Activated CD4-positive, alpha-beta T cell treated with anti-CD3 and anti-CD28 coated beads, Interleukin-2, amount 50 U/mL, for 16 hours (primary cell): ENCODE measurements at places on chromosomes 6 and 20.

DNA sequence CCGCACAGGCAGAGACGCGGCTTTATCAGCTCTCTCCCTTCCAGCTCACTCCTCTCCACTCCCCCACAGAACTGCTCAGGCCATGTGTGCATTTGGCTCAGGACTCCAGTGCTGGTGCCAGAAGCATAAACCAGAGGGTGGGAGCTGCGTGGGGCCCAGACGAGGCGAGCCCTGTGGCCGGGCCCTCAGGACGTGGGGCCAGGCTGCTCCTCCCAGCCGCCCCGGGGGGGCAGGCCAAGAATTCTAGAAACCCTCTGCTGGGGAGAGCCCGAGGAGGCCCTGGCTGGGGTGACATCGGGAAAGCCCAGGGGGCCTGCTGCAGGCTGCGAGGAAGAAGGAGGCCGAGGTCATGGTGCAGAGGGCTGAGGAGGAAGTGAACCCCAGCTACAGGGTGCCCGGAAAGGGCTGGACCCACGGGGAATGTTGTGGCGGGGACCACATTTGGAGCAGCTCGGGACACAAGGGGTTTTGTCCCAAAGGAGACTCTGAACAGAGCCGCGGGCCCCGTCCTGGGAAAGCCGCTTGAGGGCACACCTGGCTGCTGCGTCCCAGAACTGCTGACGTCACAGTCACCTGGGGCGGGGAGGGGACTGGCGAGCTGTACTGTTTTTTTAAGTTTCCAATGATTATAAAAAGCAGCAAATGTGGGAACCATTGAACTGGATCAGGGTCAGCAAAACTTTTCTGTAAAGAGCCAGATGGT lies 107.1 kb downstream of the BANF2 start:
- DNase-seq: no peak

- no peak for DNase-seq
These were observed 766 bp upstream of the NUS1 start for GRCh38 chr6:117674503-117674902.

GRCh38 chr6:13615792-13616120 lies 621 bp downstream of the NOL7 start:
- DNase-seq: peak; percentile 48

DNA sequence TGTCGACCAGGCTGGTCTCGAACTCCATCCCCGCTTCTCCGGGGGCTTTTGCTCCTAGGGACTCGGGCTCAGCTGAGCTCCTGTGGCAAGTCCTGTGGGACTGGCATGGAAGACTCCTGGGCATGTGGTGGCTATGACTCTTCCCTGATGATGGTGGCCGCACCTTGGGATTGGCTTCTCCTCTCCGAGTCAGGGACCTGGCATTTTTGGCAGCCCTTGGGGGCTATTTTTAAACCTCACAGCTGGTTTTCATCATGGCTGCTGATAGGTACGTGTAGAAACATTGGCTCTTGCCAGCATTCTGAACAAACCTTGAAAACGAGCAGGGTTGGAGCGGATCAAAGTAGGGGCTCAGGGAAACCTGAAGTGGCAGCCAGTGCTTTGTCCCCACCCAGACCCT lies 54.1 kb downstream of the RBM38 start:
- DNase-seq: no peak

DNA sequence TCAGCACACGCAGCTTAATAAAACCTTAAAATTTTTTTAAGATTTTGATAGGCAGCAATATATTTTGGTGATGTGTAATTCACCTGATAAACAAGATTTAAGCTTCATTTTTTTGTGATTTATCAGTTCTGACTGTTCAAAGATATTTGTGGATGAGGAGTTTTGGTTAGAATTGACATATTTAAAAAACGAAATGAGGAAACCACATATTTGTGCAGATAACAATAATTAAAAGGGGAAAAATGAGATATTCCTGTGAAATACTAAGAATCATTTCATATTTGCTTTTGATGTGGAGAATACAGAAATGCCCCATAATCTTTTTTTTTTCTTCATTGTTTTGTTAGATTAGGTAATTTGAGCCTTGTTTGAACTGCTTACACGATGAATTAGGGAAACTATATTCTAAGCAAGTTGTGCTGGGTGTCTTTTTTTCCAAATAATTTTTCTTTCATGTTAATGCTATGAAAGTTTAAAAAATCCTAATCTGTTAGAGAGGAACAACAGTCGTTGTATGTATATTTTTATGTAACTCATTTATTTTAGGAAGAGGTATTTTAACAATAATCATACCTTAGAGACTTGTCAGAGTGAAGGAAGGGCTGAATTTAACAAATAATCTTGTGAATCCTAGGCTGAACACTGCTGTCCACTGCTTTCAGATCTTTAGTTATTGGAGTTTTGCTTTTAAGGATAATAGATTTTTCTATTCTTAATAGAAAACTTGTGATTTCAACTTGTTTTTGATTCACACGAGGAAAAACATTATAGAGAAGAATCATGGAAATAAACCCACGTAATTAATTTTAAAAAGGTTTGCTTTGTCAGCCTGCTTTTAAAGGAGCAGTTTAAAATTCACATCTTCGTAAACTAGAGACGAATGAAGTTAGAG lies 4.0 kb downstream of the ARID1B start:
- DNase-seq: no peak

DNA sequence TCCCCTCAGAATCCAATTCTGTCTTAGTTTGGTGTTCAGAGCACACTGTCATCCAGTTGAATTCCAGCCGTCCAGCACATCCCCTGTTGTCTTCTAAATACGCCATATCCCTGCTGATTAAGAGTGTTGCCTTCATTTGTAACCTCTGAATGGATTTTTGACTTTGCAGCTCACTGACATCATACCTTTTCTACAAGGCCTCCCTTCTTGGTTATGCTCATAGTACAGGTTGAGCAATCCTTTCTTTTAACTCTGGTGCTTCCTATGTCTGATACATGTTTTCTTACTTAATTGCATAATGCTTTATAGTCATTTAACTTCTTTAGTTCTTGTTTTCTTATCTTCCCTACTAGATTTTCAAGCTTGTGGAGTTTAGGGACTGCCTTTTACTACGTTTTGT lies 36.4 kb downstream of the XRN2 start:
- no peak for DNase-seq

GRCh38 chr6:149701714-149702113 lies 16.2 kb downstream of the LATS1 start:
- DNase-seq: no peak

- no peak for DNase-seq
These were observed 20.7 kb downstream of the TFEB start for GRCh38 chr6:41714556-41715273.

DNA sequence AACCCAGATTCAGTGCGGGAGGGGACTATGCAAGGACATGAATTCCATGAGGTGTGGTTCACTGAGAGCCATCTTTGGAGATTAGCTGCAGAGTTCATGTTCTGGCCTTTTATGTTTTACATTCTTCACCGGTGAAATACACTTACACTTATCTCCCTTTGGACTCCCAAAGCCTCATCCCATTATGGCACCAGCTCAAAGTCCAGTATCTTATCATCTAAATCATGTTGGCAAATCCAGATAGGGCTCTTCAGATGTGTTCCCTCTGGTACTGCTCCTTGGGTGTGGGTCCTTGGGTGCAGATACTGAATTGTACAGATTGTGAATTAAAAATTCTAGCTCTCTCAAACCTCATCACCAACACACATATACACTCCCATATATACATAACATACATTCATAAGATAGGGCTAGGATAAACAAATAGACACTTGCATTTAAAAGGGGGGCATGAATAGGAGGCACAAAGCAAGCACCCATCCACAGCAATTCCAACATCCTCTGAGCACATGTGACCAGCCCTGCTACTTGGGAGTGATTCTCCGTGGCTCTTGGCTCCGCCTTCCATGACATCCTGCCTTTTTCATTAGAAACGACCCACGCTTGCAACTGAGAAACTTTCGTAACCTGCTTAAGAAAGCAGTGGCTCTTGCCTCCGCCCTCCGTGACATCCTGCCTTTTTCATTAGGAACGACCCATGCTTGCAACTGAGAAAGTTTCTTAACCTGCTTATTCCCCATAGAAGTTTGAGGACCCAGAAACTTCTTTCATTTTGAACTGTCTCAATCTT lies 53.6 kb upstream of the LRRC1 start:
- DNase-seq: peak; percentile 41

DNA sequence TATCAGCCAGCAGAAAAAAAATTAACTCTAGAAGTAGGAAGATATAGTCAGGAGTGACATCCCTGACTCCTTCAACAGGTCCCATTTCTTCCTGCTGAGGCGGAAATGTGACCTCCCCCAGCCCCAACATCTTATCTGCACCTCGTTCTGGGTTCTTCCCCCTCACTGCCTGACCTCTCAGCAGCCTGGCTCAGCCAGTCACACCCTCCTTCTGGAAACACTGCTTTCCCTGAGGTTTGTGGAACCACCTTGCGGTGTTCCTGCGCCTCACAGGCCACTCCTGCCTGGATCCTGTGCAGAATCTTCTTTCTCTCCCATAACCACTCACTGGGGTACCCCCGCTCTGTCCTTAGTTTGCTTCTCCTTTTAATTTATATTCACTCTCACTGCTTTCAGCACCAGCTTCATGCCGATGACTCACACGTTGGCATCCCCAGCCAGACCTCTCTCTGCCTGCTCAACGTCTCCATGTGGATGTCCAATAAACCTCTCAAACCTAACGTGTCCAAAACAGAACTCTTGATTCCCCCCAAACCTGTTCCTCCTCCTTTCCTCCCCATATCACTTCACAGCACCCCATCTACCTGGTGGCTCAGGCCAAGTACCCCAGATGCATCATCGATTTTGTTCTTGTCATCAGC lies 222.8 kb upstream of the PLN start:
- no peak for DNase-seq

DNA sequence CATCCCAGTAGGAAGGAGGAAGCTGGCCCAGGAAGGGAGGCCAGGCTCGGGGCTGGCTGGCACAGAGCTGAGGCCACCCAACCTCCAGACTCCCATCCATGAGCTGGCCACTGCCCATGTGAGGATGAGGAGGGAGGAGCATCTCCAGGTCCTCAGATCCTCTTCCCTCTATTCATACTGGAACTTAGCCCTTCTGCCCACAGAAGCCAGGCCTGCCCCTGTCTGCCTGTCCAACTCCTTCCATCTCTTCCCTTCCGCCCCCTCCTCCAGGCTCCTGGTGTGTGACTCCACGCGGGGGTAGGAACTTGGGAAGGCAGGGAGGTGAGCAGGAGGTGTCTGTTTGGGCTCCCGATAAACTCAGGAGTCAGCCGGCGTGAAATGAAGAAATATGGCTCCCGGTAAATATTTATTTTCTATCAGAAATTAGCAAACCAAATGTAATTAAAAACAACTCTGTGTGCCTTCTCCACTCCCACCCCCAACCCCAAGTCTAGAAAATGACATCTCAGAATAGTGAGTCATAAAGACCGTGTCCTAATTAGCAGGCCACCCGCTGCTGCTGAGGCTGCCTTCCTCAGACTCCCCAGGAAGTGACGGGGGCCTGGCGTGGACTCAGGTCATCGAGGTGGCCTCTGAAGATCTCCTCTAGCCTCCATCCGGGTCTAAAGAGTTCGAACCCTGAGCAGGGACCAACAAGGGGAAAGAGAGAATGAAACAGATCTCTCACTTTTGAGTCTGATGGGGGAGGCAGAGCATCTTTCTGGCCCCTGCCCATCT lies 81.9 kb downstream of the MDGA1 start:
- DNase-seq: no peak

- no peak for DNase-seq
These were observed 5.2 kb downstream of the PRELID3B start for GRCh38 chr20:59037386-59037785.

DNA sequence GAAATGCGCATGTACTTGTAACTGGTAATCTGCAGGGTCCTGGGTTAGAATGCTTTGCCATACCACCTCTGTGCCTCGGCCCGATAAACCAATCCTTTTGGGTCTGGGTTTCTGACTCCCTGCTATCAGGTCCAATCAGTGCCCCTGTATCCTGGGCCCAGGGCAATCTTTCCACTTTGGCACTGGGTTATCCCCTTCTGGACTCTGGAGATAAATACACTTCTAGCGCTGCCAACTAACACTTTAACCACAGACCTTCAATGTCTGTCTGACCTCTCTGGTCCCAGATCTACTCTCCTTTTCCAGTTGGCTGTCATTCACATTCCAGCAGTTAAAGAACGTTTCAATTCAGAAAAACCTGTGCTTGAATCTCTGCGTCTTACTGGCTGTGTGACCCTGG lies 55.3 kb downstream of the DNAAF9 start:
- no peak for DNase-seq

- DNase-seq: no peak
These were observed 88.3 kb upstream of the COL21A1 start for GRCh38 chr6:56335726-56336125.

- no peak for DNase-seq
These were observed 25.6 kb downstream of the MANBAL start for GRCh38 chr20:37315021-37315451.

- DNase-seq: no peak
These were observed 87.7 kb downstream of the HIVEP2 start for GRCh38 chr6:142857233-142857761.

GRCh38 chr6:169931261-169931660 lies 179.8 kb downstream of the ERMARD start:
- no peak for DNase-seq

DNA sequence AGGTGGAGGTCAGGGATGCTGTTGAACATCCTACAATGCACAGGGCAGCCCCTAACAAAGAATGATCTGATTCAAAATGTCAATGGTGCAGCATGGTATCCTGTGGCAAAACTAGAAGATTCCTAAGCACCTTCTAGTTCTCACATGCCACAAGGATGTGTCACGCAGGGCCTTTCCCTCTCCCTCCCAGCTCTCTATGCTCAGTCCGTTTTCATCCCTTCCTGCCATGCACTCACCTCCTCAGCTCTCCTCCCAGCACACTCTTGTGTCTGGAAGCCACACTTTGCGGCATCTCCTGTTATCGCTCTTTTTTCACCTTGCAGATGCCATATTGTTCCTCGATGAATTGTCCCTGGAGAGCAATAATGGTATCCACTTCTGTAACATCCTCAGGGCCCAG lies 263.4 kb downstream of the CDC5L start:
- DNase-seq: no peak

DNA sequence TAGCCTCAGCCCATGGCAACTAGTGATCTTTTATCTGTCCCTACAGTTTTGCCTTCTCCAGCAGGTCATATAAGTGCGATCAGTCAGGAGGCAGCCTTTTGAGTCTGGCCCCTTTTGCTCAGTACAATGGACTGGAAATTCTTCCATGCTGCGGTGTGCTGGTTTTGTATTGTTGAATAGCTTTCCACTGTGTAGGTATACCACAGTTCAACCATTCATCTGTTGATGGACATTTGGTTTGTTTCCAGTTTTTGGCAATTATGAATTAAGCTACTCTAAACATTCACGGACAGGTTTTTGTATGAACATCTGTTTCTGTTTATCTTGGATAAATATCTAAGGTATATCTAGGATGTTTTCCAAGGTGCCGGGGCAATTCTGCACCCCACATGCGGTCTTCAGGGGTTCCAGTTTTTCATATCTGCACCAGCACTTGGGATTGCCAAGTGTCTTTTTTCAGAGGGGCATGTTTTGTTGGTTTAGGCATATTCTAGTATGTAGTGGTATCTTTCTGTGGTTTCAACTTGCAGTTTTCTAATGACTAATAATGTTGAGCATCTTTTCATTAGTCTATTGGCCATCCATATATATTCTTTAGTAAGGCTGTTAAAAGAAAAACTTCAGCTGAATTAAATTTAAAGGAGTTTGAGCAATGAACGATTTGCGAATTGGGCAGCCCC lies 141.0 kb downstream of the TFAP2C start:
- no peak for DNase-seq
